ENCODE measurements at places on chromosomes 11 and 22.

DNA sequence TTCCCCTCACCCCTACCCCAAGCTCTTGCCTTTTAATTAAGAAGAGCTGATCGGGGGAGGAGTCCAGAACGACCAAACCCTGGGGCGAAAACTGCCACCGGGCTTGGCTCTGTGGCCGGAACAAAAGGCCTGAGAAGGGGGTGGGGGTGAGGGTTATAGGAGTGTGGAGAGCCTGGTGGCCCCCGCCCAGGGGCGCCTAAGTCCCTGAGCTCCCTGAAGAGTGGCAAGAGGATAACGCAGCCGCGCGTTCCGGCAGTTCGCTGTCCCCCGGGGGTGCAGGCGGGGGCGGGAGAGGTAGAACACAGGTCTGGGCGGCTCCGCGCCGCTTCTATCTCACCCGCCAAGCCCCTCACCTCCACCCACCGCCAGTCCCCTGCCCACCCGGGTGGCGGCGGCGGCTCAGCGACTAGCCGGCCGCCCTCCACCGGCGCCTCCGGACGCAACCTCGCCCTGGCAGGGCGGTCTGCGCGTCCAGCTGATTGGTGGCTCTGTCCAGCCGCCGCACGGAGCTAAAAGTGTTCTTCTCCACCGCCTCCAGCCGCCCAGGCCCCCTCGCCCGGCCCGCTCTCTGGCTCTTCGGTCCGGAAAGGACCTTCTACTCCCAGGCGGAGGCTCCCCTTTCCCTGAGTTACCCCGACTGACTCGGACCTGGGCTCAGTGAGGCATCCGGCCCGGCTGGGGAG is 18.7 kb upstream of the BDNF start:
- DNase-seq = peak; percentile 45

GRCh38 chr11:118263695-118264568 is at the start of gene MPZL2:
Gene MPZL2 (minus strand): TSS chr11:118264297. CDS start chr11:118264153, 144 bp downstream.
- no peak for DNase-seq

GRCh38 chr22:19800761-19801244 is 40.2 kb downstream of the TBX1 start:
- peak; percentile 20 for DNase-seq

DNA sequence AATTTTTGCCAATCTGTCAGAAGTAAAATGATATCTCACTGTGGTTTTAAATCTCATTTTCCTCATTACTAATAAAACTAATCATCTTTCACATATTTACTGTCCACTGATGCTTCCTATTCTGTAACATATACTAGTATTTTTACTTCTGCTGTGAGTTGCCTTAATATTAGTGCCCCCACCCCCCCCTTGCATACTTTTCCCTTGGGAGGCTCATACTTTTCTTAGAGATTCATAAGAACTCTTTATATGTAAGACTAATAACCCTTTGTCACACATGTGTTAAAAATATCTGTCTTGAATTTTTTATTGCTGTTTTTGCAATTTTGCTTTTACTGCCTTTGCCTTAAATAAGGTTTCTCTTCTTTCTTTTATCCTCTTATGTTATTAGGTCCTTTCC is 87.2 kb downstream of the PHF21A start:
- DNase-seq = no peak

DNA sequence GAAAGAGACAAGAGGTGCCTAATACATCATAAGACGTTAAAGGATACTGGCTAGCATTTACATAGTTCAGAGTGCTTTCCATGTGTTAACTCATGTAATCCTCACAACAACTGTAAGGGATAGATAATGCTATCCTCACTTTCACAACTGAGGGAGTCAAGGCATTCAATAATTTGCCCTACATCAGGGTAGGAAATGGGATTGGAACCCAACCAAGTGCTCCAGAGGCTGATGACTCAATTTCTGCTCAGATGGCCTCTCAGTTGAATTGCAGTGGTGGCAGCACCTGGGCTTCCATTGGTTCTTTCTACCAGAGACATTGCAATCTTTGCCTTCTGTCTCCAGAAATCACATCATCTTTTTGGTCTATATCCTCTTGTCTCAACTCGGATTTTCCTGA is 232.9 kb downstream of the ETS1 start:
- no peak for DNase-seq

GRCh38 chr11:125435461-125436238 is 60.4 kb downstream of the FEZ1 start:
- no peak for DNase-seq

- no peak for DNase-seq
Observed at GRCh38 chr11:61925736-61926135, 8.4 kb upstream of the RAB3IL1 start.

- DNase-seq = no peak
Observed at GRCh38 chr11:119406005-119406404, 17.0 kb downstream of the THY1 start.

Data from neural crest cell (in vitro differentiated cells).